Urinary bladder (tissue), 4 donors: ENCODE measurements at places on chromosomes 5 and 9. TPM values are rescaled to one million over a fixed set of nuclear protein-coding genes. Genes with fewer than 3 reads are reported as not detected.

Gene OTULINL
- total RNA-seq, result 13.0 TPM

Gene TAF1L
- not detected for total RNA-seq

Gene LHX6
- total RNA-seq, result 2.2 TPM

Gene FAM221B
- total RNA-seq, result 0.21 TPM

Gene CD74
- 161 TPM for total RNA-seq

Gene IL31RA
- total RNA-seq, result 0.26 TPM

Gene HMCN2
- 15.9 TPM for total RNA-seq

Gene NEUROG1
- not detected for total RNA-seq

Gene NIPAL4
- total RNA-seq, result 5.0 TPM

Gene PCDHA9
- 0.90 TPM for total RNA-seq

Gene MARCOL
- total RNA-seq, result not detected

Gene NPR3
- 21.7 TPM for total RNA-seq

Gene SLCO6A1
- total RNA-seq, result not detected

Gene EQTN
- total RNA-seq, result 0.74 TPM

Gene GABRB2
- 1.6 TPM for total RNA-seq

Gene ACOT12
- 0.21 TPM for total RNA-seq

Gene MPDZ
- total RNA-seq, result 96.8 TPM

Gene SEMA6A
- total RNA-seq, result 54.0 TPM

Gene OR1Q1
- total RNA-seq, result not detected

Gene PSD2
- total RNA-seq, result 0.48 TPM

Gene STX17
- total RNA-seq, result 42.8 TPM

Gene CNTNAP3B
- total RNA-seq, result 50.2 TPM

Gene PHF24
- 0.69 TPM for total RNA-seq

Gene BTNL8
- not detected for total RNA-seq

Gene POU5F2
- total RNA-seq, result 10.5 TPM

Gene PCDHGC4
- total RNA-seq, result 6.8 TPM

Gene FBP2
- 2.2 TPM for total RNA-seq

Gene PTPRD
- total RNA-seq, result 210 TPM

Gene RNF183
- total RNA-seq, result 0.26 TPM

Gene BRD8
- total RNA-seq, result 45.8 TPM

Gene IFNA13
- not detected for total RNA-seq

Gene TTC16
- not detected for total RNA-seq

Gene PCDHGB7
- total RNA-seq, result 10.4 TPM

Gene SLC36A3
- total RNA-seq, result not detected

Gene ELOVL7
- total RNA-seq, result 2.6 TPM

Gene SPINK6
- total RNA-seq, result not detected

Gene IL13
- not detected for total RNA-seq

Gene PCDHGA7
- total RNA-seq, result 6.9 TPM

Gene SCAI
- 25.1 TPM for total RNA-seq

Gene GAPT
- 3.0 TPM for total RNA-seq

Gene MCIDAS
- total RNA-seq, result 0.32 TPM
